ENCODE measurements at places on chromosomes 3 and 15.

DNA sequence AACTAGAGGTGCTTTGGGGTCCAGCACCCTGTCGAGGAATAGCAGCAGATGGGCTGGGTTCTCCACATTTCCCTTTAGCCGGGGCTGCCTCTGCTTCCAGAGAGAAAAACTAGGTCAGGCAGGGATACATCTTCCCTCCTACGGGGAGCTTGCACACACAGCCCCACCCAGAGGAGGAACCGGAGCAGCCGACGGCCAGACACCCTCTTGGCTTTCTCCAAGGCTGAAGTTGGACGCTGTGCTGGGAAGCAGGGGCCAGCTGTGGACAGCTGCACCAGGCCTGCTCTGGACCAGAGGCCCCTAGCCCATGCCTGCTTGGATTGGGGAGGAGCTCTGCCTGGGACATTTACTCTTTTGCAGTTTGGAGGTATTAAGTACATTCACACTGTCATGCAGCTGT lies 44.7 kb upstream of the NR2C2 start:
- no peak for DNase-seq

GRCh38 chr15:58369261-58369701 lies 62.5 kb upstream of the LIPC start:
- DNase-seq = peak; percentile 23

GRCh38 chr3:46599590-46599989 lies 12.7 kb upstream of the FAM240A start:
- DNase-seq = no peak

- DNase-seq = no peak
Measured at GRCh38 chr3:94069194-94069813, 6.4 kb downstream of the NSUN3 start.

GRCh38 chr3:81568378-81568777 lies 193.1 kb downstream of the GBE1 start:
- no peak for DNase-seq

- no peak for DNase-seq
Measured at GRCh38 chr15:85800478-85801123, 5.9 kb upstream of the KLHL25 start.

GRCh38 chr3:147377412-147378367 lies 28.7 kb downstream of the ZIC4 start:
- DNase-seq = no peak

DNA sequence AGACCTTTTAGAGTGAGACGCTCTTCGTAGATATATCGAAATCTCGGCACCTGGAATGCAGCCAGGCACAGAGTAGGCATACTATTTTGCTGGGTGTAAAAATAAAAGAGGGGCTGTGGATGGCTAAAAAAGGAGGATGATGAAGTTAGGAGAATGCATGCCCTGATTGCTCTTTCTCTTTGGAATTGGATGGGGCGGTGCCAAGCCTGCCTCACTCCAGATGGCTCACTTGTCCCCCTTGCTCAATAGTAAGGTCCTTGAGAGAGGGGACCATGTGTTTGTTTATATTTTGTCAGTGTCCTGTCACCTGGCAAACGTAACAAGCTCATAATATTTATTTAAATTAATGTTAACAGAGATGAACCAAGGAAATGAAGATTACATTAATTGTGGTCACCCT lies 33.0 kb downstream of the SNRK start:
- no peak for DNase-seq

DNA sequence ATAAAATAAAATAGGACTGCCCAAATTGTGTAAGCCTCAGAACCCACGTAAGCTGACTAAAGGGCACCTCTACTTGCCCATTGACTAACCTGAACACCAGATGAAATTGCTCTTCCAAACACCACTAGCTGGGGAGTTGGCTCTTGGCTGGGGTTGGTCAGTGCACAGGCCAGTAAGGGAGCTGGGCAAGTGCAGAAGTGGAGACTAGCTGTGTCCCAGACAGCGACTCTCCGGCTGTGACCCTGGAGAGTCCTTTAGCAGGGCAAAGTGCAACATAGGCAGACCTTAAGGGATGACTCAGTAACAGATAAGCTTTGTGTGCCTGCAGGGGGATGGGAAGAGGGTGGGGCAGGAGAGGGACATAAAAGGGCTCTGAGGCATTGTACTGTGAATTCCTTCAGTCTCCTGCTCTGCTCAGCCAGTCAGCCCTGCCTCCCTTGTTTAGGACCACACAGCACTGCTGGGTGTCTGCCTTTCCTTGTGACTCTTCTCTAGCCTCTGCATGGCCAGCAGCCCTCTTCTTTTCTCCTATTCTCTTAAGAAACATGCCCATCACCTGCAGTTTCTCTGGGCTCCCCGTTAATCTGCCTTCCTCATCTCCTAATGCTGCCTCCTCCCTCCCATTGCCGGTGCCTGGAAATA lies 13.2 kb downstream of the NR1I2 start:
- DNase-seq = no peak

GRCh38 chr15:46297766-46298165 lies 662.9 kb downstream of the SQOR start:
- no peak for DNase-seq

DNA sequence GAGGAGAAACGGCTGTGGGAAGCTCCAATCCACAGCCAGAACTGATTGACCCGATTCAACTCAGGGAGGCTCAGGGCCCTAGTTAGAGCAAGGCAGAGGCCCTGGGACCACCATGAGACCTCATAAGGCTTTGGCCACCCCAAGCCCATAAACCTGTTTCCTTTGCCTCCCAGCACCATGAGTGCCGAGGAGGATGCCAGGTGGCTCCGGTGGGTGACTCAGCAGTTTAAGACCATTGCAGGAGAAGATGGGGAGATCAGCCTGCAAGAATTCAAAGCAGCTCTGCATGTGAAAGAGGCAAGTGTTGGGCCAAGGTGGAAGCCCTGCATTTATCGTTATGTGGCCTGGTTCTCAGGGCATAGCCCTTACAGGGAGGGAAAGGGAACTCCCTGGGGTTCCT lies 11.9 kb downstream of the NOX5 start:
- DNase-seq = no peak

DNA sequence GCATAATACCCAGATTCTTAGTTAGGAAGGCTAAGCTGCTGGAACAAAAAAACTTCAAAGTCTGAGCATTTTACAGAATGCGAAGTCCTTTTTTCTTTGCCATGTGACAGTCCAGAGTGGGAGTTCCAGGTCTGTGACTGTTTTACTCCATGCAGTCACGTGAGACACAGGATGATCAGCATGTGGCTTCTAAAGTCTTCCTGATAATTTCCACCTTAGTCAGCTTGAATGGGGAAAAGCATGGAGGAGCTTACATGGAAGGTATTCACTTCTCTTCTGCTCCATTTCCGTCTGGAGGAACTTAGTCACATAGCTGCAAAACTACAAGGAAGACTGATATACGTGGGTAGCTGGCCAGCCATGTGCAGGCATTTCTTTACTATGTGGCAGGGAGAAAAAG lies 1.7 kb downstream of the SNTN start:
- DNase-seq = no peak

- DNase-seq = peak; percentile 48
Measured at GRCh38 chr15:88621789-88622604, 857 bp downstream of the AEN start.

DNA sequence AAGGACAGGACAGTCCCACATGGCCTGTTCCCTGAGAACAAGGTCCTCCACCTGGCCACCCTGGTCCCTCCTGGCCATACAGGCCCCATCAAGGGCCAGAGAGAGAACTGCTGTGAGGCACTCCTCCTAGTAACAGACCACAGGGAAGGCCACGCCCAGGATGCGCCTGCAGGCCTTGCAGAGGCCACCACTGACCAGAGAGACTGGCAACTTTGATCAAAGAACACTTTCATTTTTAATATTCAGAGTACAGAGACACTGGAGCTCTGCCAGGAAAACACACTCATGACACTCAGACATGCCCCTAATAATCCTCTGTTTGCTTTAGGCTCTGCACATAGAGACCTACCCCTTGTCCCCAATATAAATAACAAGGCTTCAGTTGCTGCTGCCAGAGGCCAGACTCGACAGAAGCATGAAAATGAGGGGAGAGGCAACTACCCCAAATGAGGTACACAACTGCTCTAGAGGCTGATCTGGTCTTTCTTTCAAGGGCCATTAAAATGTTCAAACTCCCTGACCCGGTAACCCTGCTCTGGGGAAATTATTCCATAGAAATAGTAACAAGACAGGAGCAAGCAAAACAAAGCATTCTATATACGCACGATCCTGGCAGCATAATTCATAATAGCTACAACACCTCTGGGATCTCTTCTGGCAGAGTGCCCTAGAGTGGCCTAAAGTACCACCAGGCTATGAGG lies 44.8 kb downstream of the CCDC12 start:
- DNase-seq = no peak

GRCh38 chr3:142213298-142213697 lies 12.1 kb downstream of the GK5 start:
- no peak for DNase-seq

- DNase-seq = no peak
Measured at GRCh38 chr3:135889443-135889842, 76.1 kb upstream of the PPP2R3A start.

- DNase-seq = no peak
Measured at GRCh38 chr3:98691897-98692296, 71.2 kb upstream of the ST3GAL6 start.
